ENCODE measurements at places on chromosomes 11 and 22. TPM values are rescaled to one million over a fixed set of nuclear protein-coding genes. Genes with fewer than 3 reads are reported as not detected.

The ACCSL gene
- polyA plus RNA-seq = not detected

The GRK3 gene
- polyA plus RNA-seq = 3.5 TPM

The NAALADL1 gene
- polyA plus RNA-seq = 4.7 TPM

The CDC42EP2 gene
- 4.8 TPM for polyA plus RNA-seq

The PANX3 gene
- not detected for polyA plus RNA-seq

The PGA4 gene
- polyA plus RNA-seq = 0.95 TPM

The APOA5 gene
- 1.3 TPM for polyA plus RNA-seq

The C1QTNF5 gene
- 27.9 TPM for polyA plus RNA-seq

The HEPN1 gene
- 0.11 TPM for polyA plus RNA-seq

The WNT7B gene
- 0.66 TPM for polyA plus RNA-seq

The DCHS1 gene
- 4.0 TPM for polyA plus RNA-seq

The CHEK2 gene
- polyA plus RNA-seq = 4.0 TPM

The C11orf16 gene
- not detected for polyA plus RNA-seq

The OR4C6 gene
- not detected for polyA plus RNA-seq

The OR5P2 gene
- polyA plus RNA-seq = not detected

The OTOG gene
- polyA plus RNA-seq = not detected

The ART5 gene
- 0.26 TPM for polyA plus RNA-seq

The POU2F3 gene
- 0.27 TPM for polyA plus RNA-seq

The CLDN5 gene
- 44.7 TPM for polyA plus RNA-seq

The ZNF215 gene
- polyA plus RNA-seq = 1.6 TPM

The OR51T1 gene
- polyA plus RNA-seq = not detected

The FOSL1 gene
- polyA plus RNA-seq = 2.2 TPM

The LIF gene
- 2.7 TPM for polyA plus RNA-seq

The PATE4 gene
- not detected for polyA plus RNA-seq

The TRIM49D1 gene
- not detected for polyA plus RNA-seq

The LMO1 gene
- 1.3 TPM for polyA plus RNA-seq

The CCDC73 gene
- polyA plus RNA-seq = not detected
